Esophagus mucosa (tissue), 1 donor: ENCODE measurements at places on chromosomes 6 and 20.

DNA sequence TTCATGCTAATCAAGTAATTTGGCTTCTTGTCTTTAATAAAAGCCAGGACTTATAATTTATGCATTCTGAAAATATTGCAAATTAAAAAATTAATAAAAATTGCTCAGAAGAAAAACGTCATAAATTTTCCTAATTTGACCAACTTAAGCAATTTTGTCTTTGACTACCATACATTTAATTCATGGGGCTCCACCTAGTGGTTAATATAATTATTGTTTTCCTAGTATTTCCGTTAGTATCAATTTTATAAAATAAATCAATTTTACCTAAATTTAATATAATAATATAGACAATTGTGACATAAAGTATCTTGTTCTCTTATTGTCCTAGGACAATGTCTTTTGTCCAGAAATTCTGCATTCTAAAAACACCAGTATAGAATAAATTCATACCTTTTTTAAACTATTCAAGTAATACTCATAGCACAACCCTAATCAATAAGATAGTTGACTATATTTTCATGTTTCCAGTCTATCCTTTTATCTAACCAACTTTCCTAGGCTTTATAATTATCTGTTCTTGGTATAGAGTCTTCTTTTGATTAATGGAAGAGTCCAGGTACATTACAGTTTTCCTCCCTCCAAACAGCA, 319.9 kb downstream of the TRDN start:
- ATAC-seq, result no peak

DNA sequence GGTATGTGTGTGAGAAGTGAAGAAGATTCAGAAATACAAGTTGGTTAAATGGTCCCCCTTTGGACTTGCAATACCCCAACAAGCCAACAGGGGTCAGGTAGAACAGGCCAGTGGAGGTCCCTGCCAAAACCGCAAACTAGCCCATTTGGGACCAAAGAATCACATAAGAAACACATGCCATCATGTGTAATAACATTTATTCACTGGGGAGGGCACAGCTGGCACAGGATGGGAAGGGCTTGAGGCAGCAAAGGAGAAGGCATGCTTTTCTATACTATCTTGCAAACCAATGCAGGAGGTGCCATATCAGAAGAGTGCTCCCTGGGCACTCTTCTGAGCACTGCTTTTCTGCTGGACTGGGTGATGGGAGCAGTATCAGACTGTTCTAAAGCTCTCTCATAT, 116.1 kb upstream of the TRAF3IP2 start:
- ATAC-seq, result no peak

DNA sequence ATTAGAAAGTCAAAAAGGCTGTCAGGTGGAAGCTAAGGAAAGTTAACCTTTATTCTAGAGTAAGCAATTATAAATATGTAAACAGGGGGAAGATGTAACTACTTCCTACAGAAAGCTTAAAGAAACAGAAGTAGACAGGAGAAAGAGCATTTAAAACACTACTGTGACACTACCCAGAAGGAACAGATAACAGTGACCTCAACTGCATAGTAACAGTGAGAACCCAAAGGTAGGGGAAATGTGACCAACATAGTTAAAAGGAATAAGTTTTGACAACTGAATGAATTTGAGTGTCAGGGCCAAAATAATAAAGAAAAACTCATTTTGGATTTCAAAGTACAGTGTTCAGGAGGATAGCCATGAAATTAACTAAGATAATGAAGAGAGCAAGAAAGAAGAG, 43.5 kb downstream of the IBTK start:
- no peak for ATAC-seq

- ATAC-seq, result peak; percentile 96
These were observed 8.2 kb upstream of the MTHFD1L start for GRCh38 chr6:150857062-150857944.

DNA sequence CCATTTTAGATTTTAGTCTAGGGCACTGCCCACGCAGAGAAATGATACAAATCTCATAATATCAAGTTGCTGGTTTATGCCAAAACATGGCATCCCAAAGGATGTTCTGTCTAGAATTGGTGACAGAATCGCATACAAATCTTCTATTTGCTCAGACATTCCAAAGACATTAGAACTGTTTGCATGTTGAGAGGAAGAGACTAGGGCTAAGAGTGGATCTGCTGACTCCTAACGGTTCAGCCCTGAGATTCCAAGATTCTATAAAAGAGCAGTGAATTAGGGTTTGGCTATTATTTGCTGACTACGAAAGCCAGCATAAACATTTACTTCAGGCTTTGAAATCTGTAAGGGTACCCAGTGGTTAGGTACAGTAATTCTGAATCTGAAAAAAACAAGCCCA, 3.6 kb downstream of the EPB41L2 start:
- no peak for ATAC-seq

DNA sequence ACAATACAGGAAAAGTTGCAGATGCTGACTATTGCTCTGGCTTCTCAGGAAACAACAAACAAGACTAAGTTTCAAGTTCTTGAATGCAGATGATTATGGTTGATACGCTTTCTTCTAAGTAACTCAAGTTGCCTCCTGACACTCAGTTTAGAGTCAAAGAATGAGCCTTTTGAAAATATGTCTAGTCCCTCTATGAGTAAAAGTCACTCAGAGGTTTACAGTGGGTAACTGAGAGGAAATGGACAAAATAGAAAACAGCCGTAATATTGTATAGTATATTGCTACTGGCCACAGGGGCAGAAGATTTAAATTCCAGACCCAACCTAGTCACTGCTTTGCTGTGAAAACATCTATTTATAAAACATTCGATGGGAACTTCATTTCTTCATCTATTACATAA, 280.0 kb upstream of the ID4 start:
- ATAC-seq, result no peak

- ATAC-seq, result no peak
These were observed 424.8 kb downstream of the CBLN4 start for GRCh38 chr20:55580475-55580874.

GRCh38 chr20:36439040-36439730, 102.1 kb upstream of the MYL9 start:
- ATAC-seq, result peak; percentile 40

- ATAC-seq, result no peak
These were observed 110.6 kb upstream of the NHSL1 start for GRCh38 chr6:138609801-138610430.

DNA sequence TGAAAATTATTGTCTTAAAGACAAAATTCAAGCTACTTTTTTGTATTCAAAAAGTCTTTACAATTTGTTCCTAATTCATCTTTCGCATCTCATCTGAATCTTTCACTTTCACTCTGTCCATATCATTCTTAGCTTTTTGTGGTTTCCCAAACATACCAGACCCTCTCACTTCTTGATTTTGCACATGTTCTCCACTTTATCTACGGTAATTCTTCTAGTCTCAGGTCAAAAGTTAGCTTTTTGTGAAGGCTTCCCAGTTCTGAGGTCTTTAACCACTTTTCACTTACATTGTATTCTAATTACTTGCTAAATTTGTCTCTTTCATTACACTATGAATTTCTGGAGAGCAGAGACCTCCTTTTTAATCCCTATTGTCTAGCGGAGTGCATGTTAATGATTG, 34.6 kb upstream of the EPHA7 start:
- no peak for ATAC-seq

DNA sequence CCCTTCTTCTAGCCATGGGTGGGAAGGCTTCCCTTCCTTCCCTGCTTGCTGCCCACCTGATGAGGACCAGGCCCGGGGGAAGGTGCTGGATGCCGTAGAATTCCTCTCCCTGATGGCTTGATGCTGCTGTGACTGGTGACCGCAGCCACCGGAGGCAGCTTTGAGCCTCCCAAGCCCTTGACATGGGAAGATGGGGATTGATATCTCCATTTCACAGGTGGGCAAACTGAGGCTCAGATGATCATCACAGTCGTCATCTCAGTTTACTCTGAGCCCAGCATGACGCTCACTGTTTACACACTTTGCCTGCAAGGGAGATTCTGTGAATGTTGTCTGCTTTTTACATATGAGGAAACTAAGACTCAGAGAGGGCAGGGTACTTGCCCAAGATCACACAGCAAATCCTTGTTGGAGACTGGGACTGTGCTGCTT, 43.9 kb downstream of the SRC start:
- no peak for ATAC-seq

DNA sequence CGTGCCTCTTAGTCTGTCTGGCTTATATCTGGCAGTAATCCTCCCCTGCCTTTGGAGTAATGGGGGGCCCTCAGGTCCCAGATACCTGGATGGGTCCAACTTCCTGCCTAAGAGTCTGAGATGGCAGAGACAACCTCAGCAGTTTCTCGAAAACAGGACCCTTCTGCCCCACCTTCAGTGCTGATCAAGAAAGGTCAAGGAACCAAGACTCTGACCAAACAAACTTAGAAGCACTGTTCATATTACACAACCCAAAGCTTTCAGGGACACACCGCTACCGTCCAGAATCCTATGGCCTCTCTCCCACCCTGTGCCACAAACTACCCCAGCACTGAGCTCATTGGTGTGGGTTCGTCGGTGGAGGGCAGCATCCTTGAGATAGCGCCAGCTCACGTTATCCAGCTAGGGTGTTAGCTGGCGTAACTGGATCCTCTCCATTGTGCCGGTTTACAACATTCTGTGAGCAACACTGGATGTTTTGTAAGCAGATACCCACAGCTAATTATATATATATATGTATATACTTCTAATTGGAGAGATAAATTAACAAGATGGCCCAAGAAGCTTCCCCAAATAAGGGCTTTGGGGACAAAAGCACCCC, 7.6 kb upstream of the TMC2 start:
- no peak for ATAC-seq

DNA sequence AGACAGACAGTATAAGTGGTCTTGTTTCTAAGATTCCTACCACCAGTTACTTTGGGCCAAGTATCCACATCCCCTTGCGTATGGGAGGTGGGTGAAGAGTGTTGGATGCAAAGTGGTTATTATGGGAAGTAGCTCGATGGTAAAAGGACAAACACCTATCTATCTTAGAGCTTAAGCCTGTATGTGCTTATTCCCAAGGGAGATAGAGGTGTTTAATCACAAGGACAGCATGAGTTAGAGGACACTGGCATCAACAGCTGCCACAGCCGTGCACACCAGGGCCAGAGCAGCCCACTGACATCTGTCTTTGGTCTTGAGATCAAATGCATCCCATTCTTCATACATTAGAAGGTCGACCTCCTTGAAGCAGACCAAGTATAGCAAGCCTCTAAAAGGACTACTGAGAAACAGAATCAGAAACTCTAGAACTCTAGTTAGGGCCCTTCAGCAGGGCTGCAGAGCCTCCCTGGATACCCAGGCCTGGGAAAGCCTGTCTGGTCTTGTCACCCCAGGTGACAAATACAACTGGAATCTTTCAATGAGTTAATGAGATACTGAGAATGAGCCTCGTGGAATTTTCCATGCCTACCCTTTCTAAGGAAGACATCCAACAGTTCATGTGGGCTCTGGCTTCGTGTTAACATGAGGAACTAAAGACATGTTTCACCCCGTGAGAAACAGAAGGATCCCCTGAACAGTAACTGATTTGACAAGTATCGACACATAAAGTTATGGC, 28.7 kb downstream of the TXNDC5 start:
- ATAC-seq, result peak; percentile 30

- ATAC-seq, result no peak
These were observed 11.2 kb downstream of the BAG2 start for GRCh38 chr6:57183336-57183735.

DNA sequence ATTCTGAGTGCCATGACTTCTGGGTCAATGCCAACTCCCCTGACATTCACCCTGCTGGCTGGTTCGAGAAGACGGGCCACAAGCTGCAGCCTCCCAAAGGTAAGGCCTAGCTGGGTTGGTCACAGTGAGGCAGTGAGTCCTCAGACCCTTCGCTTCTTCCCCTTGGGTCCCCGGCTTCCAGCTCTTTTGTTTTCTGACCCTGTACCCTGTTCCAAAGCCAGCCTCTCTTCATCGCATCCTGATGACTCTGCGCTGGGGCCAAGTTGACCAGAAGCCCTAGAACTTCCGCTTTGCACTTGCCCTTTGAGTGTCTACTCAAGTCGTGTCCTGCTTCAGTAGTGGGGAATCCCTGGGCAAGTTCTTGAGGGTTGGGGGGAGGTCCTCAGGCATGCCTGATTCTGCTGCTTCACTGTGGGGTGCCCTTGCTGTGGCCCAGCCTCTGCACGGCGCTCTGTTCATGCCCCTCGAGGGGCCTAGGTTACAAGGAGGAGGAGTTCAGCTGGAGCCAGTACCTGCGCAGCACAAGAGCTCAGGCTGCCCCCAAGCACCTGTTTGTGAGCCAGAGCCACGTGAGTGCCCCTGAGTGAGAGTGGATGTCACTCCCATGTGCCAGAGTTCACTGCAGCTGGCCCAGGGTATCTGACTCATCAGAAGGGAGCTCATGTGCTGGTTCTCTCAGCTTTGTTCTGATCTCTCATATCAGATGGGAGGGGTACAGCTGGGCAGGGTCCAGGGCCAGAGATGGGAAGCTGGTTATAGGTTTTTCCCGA, 23.0 kb downstream of the L3MBTL1 start:
- no peak for ATAC-seq
